ENCODE measurements at places on chromosomes 7 and 10.
A peak's percentile ranks its signal among the peaks of the same experiment; 100 is the strongest.

DNA sequence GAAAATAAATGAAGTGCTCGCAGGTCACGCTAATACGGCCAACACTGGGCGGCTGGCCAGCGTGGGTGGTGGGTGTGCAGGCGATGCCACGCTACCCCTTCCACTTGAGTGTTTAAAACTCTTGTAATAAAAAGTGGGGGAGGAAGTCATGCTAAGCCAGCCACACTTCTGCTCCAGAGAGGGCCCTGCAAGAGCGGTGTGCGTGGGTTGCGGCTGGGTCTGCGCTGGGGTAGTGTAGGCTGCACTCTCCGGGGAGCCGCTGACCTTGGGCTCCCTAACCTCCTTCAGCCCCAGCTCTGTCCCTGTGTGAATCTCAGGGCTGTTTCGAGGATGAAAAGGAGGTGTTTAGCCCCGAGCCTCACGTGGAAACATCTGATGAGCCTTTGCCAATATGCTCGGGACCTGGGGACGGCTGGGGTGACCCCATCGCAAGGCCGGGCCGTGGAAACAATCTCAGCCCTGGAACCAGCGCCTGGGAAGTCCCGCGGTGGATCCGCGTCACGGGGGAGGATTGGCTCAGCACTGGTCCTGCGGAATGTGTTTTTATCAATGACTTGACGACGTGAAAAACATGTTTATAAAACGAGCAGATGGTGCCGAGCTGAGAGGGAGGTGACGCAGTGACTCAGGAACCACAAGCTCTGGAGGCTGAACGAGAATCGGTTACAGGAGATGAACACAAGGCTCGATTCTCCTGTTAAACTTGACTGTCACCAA, 278.5 kb downstream of the DNAJB6 start:
- DNase-seq: no peak

GRCh38 chr7:73831834-73832651, 1.2 kb downstream of the CLDN4 start:
- no peak for DNase-seq

DNA sequence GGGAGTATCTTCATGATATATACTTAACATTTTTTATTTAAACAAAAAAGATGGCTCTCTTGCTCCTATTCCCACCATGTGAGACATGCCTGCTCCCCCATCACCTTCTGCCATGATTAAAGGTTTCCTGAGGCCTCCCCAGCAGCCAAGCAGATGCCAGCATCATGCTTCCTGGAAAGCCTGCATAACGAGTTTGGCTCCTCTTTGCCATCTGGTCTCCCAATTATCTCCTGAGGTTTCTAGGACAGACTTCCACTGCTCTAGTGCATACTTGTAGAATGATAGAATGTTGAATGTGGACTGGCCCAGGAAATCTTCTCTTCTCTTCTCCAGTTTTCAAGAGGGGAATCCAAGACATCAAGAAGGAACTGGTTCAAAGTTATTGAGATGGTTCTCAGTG, 45.9 kb upstream of the ELAPOR2 start:
- no peak for DNase-seq

DNA sequence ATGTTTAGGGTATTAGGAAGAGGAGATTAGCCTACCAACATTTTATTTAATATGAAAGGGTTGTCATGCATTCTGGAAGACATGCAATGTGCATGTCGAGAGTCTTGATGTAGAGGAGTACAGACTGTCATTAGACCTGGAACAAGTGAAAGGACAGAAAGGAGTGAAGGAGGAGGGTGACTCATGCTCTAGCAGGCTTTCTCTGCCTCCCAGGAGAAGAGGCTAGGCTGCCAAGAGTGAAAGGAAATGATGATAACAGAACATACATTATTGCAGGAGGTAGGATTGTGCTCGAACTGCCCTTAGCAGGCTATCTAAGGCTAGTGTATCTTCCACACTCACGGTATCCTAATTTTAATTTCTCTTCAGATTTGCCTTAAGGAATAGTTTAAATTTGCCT, 228.8 kb downstream of the EXOC4 start:
- peak; percentile 72 for DNase-seq

DNA sequence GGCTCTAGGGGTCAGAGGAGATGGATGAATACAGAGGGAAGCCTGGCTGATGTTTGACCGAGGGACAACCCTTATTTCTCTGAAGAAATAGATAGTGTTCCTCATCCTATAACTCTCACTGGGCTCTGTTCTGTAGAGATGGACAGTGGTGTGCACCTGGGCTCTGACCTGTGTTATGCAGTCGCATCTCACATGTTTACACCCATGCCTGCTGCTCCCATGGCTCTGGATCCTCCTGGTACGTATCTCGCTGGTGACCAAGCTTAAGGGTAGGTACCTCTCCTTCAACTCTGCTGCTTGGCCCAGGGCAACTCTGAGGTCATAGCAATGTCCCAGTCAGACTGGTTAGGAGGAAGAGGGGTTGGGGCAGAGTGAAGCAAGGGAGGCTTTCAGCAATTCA, 42.8 kb downstream of the ADRA2A start:
- no peak for DNase-seq

DNA sequence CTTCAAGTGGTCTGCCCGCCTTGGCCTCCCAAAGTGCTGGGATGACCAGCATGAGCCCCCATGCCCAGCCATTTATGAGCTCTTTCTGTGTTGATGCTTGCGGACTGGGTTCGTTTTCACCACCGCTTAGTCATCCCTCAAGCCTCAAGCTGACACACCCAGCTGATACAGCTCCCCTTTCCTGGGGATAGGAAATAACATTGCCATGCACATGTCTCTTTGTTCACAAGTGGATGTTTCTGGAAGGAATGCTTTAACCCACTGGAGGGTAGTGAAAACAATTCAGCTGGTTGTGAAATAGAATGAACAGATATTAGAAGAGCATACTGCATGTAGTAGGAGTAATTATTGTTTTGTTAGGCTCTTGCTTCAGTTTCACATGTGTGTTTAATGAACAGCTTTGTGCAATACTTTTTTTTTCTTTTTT, 8.5 kb upstream of the METTL27 start:
- DNase-seq: peak; percentile 97

DNA sequence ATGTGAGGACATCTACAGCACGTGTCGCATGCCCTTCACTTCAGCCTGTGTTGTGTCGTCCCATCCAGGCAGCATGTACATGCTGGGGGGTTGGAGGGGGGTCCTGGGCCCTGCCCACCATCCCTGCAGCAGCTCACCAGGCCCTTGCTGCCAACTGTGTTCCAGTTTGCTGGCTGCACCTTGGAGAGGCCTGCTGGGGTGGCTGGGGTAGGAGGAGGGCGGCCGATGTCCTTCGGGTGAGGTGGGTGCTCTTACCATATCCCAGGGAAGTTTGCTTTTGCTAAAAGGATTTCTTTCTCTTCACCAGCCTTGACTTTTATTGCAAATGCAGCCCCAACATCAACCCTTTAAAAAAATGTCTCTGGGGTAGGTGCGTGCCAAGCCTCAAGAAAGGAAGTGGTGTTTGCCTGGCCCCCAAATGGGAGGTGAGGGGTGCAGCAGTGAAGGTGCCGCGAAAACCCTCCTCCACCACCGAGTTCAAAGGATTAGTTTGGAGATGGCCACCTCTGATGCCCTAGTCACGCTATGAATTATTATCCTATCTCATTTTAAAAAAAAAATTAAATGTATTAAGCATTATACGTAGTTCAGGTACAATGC, 165.8 kb upstream of the KLF6 start:
- DNase-seq: no peak

DNA sequence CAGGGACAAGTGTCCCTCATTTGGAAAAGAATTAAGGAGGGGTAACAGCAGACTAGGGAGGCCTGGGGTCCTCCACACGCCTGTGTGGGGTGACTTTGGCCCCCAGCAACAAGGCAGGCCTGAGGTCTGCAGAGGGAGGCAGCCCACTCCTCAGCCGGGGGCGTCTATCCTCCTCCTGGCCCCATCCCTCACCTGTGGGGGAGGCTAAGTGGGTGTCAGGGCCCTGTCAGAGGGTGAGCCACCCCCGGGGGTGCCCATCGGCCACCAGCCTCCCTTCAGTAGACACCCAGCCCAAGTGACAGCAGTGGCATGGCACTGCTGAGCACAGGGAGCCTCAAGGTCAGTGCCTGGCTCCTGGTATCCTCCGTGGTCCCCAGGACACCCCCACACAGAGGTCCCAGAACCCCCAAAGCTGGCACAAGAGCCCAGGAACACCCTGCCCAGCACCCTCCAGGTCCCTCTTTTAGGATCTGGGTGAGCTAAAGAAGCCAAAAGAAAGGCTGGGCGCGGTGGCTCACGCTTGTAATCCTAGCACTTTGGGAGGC, 693 bp upstream of the FXYD4 start:
- no peak for DNase-seq

GRCh38 chr7:141906285-141906684, 9.9 kb upstream of the OR9A4 start:
- no peak for DNase-seq

Measured in EL (cell line).